CD8-positive, alpha-beta T cell (primary cell): ENCODE measurements at places on chromosomes 5 and 9. TPM values are rescaled to one million over a fixed set of nuclear protein-coding genes. Genes with fewer than 3 reads are reported as not detected.

The ZDHHC21 gene
- 3.2 TPM for total RNA-seq

The IFNK gene
- total RNA-seq, result not detected

DNA sequence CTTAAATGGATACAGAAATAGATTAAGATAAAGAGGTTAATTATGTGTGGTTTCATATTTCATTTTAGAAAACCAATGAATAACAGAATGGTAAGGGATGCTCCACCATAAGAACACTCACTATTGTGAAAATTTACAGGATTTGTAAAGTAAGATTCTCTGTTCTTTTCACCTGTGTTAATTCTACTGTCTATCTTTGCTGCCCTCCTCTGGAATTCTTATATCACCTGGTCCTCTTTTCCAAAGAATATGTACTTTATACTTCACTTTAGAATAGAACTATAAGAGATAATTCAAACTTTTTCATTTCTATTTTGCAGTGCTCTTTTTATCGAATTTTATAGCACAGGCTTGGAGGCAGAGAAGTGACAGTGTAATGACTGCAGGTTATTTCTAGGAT is 213.4 kb downstream of the LURAP1L start:
- no peak for DNase-seq

DNA sequence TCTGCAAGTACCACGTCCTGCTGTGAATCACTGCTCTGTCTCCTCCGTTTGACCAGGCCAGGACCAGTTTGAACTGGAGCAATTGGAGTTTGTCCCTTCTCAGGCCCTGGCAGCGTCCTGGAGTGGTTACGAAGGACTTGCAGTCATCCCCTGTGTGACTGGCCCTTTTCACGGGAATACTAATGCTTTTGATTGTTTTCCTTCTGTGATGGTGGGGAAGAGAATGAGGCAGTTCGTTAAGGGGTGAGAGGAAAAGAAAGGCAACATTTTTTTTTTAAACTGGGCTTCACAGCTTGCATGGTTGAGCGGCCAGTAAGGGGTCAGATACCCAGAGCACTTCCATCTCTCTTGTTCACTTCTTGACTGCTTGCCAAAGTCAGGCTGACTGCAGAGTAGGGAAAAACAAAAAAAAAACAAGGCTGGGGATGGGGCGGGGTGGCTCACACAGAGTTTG is 153.5 kb upstream of the STK32A start:
- no peak for DNase-seq

DNA sequence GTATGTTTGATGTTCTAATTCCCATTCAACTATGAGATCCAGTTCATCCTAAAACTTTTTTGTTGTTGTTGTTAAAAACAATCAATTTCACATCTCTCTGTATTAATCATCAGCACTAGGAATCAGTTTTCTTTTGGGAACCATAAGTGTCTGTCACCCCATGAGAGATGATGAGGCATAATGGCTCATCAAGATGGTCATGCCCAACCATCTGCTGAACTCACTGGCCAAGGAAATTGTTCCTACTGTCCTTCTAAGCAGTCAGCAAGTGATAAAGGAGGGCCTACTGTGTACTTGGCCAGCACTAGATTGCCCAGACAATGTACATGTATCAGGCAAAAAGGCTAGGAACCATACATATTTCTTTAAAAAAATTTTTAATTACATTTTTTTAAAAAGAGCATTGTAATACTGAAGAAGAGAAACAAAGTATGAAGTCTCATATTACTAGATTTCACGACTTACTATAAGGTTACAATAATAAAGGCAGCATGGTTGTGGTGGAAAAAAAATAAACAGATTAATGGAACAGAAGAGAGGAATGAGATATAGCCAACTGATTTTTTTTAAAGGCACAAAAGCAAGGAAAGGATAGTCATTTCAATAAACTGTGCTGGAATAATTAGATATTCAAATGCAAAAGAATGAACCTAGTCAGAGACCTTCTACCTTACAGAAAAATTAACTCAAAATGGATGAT is 458.3 kb downstream of the SPOCK1 start:
- no peak for DNase-seq

- DNase-seq, result no peak
Observed at GRCh38 chr5:57683036-57683630, 200.5 kb upstream of the ACTBL2 start.

GRCh38 chr9:129200255-129200654 is 22.2 kb upstream of the IER5L start:
- DNase-seq, result no peak

GRCh38 chr5:172736508-172737135 is 34.4 kb downstream of the DUSP1 start:
- no peak for DNase-seq

DNA sequence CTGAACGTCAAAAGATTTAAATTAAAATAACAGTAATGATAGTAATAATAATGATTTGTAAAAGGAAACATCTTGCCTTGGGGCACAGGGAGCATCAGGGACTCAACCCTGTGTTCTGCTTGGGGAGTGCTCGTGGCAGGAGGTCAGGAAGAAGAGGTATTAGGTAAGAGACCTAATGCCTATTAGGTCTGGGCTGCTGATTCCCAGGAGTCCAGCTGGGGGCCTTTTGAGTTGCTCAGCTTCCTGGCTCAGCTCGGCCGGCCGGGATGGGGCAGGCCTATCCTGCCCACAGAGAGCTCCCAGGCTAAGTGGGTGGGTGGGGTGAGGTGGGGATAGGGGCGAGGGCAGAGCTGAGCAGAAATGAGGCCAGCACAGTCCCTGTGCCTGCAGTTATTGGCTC is 17.5 kb downstream of the LMX1B start:
- DNase-seq, result no peak

- DNase-seq, result no peak
Observed at GRCh38 chr5:153619771-153620170, 129.3 kb downstream of the GRIA1 start.
